Stimulated activated naive CD8-positive, alpha-beta T cell treated with anti-CD3 and anti-CD28 coated beads, Interleukin-15, amount 100 ng/mL, for 72 hours (primary cell): ENCODE measurements at places on chromosomes 7 and 10.

DNA sequence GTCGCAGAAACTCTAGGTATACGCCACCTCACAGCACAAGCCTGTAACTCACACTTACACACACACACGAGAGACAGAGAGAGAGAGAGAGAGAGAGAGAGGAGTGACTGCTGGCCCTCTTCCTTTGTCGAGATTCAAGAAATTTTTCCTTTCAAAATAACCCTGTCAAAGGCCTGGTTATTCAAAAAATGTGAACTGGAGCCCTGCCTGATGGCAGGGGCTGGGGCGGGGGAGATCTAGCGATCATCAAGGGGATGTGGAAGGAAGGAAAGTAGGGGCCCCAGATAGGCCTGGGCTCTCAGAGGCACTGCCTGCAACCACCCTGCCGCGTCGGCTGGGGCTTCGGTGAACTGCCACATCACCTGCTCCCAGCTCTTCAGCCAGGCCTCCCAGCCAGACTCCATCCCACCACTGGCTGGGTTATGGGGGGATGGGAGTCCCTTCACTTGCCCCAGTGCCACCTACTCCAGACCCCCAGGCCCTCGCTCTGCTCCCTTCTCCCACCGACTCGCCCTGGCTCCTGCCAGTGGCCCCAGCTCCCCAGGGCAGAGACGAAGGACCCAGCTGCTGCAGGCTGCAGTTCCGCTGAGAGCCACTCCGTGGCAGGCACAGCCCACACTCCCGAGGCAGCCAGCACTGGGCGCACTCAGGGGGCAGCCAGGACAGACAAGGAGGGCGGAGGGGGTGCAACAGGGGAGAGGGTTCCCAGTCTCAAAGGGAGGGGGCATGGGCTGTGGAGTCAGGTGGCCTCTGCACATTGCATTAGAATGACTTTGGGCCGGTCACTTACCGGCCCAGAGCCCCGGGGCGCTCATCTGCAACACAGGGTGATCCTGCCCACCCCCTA lies 15.3 kb downstream of the KCNH2 start:
- peak; percentile 60 for DNase-seq

- DNase-seq, result peak; percentile 27
Observed at GRCh38 chr10:77925795-77926565, 575 bp downstream of the DLG5 start.

- DNase-seq, result no peak
Observed at GRCh38 chr10:32174349-32174893, 118.2 kb upstream of the KIF5B start.

DNA sequence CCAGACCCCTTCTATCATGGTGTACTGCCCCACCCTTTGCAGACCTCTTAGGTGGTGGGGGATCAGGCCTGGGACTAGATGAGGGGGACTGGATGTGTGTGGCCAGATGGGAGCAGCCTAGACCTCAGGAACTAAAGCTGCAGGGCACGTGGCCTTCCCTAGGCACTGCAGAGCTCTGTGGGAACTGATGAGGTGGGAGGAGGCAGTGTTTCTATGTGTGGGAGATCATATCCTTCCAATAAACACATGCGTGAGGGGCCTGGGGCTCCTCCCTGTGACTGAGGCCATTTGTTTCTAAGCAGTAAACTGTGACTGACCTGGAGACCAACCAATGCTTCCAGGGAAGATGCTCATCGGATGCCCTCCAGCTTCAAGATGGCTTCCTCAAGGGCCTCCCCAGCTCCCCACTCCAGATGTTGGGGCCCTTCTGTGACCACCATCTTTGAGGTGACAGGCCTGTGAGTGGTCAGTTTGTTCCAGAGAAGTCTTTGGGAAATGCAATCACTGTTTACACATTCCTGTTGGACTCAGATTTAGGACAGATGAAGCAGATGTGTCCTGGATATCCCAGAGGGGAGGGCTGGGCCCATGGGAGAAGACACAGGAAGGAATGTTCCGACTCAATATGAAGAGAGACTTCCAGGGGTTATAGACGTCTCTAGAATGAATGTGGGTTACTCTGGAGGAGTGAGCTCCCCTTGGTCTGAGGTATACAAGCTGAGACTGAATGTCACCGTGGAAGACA lies 23.6 kb upstream of the ZCCHC24 start:
- no peak for DNase-seq

DNA sequence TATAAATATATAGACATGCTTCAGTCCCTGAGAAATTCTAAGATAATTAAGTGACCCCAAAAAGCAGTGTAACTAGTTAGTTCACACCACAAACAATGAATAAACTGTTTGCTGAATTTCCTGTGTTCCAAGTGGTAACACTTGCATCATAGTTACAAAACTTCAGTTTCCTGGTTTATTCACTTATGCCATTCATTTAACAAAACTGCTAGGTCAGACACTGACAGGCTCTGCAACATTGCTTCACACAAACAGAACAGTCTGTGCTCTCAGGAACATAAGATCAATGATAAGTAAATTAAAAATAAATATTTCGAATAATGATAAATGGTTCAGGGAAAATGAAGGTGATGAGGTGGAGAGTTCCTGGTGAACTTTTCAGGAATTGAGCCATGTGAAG lies 133.3 kb upstream of the NAMPT start:
- DNase-seq, result no peak

DNA sequence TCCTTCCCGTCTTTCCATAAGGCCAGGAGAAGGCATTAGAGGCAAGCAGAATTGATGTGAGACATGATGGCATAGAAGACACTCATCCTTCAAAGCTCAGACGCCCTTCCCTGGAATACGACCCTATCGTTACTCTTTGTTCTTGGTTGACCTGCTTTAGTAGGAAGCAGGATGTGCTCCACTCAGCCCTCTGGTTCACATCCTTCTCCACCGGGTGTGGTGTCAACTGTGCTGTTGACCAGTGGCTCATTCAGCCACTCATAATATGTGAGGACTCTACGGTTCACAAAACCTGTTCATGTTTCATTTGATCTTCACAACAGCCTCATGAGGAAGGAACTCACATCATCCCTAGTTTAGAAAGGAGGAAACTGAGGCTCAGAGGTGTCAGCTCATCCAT lies 47.1 kb downstream of the ADRA2A start:
- no peak for DNase-seq

GRCh38 chr10:115335366-115335765 lies 242.2 kb downstream of the ATRNL1 start:
- no peak for DNase-seq

- no peak for DNase-seq
Observed at GRCh38 chr10:71263376-71263775, 51.0 kb downstream of the UNC5B start.

DNA sequence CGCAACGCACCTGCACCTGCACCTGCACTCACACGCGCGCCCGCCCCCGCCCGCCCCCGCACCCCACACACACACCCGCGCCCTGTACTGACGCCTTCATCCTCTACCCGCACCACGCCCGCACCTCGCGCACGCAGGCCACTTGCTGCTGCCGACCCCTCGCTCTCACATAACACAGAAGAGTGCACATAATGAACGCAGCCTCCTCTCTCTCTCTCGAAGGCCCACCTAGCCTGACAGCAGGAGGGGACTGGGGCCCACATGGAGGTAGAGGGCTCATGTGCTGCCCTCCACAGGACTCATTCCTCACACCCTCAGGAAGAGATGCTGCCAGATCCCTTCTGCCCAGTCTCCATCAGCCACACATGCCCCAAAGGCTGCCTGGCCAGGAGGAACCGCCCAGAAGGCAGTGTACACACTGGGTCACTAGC lies 432 bp upstream of the CAMK2B start:
- no peak for DNase-seq

GRCh38 chr10:103397191-103397825 lies 882 bp downstream of the PDCD11 start:
- DNase-seq, result no peak

- no peak for DNase-seq
Observed at GRCh38 chr10:61761825-61762217, 99.1 kb downstream of the CABCOCO1 start.

GRCh38 chr10:133516057-133516456 lies 11.1 kb upstream of the CYP2E1 start:
- DNase-seq, result no peak

- no peak for DNase-seq
Observed at GRCh38 chr7:37815671-37816371, 32.6 kb upstream of the NME8 start.

GRCh38 chr10:119747940-119748339 lies 22.1 kb downstream of the INPP5F start:
- DNase-seq, result no peak

GRCh38 chr7:157839672-157840167 lies 502.9 kb downstream of the DNAJB6 start:
- DNase-seq, result no peak

- no peak for DNase-seq
Observed at GRCh38 chr7:111789048-111789320, 226.7 kb upstream of the IMMP2L start.

DNA sequence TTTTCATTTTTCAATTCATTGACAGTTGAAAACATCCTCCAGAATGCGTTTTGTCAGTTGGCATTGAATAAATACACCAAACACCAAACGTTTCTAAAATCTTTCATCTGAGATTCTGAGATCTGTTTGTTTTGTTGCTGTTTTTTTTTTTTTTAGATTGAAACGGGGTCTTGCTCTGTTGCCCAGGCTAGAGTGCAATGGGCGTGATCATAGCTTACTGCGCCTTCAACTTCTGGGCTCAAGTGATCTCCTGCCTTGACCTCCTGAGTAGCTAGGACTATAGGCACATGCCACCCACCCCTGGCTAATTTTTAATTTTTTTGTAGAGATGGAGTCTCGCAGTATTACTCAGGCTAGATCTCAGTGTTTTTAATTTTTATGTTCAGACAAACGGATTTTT lies 30.7 kb downstream of the ZRANB1 start:
- no peak for DNase-seq

GRCh38 chr7:2734084-2734686 lies 46.2 kb downstream of the AMZ1 start:
- DNase-seq, result no peak

DNA sequence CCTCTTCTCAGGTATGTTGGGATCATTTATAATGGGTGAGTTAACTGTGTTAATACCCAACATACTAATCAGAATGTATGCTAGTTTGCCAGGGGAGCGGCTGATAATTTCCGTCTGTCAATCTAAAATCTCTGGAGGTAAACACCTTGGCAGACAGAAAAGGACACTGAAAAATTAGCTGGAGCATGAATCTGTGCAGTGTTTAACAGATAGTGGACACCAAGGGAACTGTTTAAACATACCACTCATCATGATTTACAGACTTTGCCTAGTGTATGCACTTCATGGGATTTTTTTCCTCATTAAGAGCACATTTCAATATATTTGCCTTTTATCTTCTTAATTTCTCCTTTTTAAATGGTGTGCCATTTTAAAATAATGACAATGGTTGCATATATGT lies 68.2 kb downstream of the SLC13A1 start:
- DNase-seq, result no peak

- DNase-seq, result no peak
Observed at GRCh38 chr10:132657127-132657706, 119.6 kb downstream of the INPP5A start.

GRCh38 chr10:101839416-101840063 lies 4.1 kb downstream of the KCNIP2 start:
- DNase-seq, result peak; percentile 58
